ENCODE measurements at places on chromosomes 2 and 18.

GRCh38 chr18:39191931-39192330 lies 1626.3 kb upstream of the CELF4 start:
- no peak for DNase-seq

DNA sequence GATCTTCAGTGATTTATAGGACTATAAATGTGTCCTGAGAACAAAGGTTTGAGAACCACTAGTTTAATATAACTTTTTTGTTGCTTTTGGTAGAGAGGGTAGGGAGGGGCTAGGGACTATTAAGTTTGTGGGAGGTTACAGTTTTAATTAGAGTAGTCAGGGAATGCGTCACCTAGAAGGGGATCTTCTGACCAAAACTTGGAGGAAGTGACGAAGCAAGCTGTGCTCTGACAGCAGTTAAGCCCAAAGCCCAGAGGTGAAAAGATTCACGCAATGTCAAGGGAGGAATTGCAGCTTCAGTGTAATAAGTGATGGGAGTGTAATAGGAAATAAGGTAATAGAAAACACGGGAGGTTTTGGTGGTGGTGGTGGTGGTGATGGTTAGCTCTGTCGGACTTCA lies 8.1 kb downstream of the TDRD15 start:
- DNase-seq, result no peak

GRCh38 chr2:203648273-203648672 lies 58.2 kb upstream of the CD28 start:
- DNase-seq, result no peak

GRCh38 chr2:239676716-239677452 lies 276.1 kb upstream of the HDAC4 start:
- no peak for DNase-seq

DNA sequence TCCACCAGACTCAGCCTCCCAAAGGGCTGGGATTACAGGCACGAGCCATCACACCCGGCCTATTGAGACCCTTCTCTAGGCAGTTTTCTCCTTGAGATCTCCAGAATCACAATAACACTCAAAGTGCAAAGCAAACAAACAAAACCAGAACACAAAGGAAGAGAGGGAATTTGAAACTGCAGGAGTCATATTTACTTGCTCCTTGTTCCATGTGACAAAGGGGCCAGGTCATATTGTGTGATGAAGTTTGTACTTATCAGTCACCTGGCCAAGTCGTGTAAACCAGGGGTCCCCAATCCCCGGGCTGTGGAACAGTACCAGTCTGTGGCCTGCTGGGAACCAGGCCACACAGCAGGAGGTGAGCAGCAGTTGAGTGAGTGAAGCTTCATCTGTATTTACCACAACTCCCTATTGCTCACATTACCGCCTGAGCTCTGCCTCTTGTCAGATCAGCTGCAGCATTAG lies 26.5 kb downstream of the SCYGR8 start:
- DNase-seq, result no peak

DNA sequence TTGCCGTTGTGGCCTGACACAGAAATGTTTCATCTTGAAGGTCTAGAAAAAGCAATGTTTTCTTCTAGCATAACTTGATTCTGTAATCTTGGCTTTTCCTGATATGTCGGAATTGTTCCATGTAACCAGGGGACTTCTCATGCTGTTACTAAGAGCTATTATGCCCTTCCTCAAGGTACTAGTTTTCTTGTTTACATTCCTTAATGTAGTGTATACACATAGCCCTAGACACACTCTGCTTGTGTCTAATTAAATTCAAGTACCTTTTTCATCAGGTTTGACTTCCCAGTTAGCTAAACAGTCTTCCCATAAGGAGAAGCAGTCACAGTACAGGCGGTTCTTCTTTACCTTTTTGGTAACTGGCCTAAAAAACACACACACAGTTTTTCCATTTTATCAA lies 122.8 kb upstream of the MSH6 start:
- no peak for DNase-seq

- no peak for DNase-seq
Observed at GRCh38 chr18:45081566-45082181, 401.0 kb downstream of the SETBP1 start.
